ENCODE measurements at places on chromosomes 7 and 10.

DNA sequence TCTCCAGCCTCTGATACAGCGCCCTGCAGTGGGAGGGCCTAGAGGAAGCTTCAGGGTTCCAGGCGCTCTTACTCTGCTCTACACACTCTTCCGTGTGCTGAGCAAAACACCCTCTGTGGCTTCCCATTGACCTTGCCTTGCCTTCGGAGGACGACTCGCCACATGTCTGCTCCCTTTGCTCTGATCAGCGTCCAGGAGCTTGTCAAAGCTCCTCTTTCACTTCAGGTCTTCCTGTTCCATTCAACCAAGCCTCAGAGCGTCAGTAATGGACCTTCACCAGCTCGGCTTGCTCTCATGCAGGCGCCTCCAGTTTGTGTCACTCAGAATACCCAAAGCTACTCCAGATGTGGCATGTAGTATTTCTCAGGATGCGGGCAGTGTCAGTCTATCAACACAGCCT lies 173.9 kb downstream of the ARID5B start:
- no peak for DNase-seq

- DNase-seq = no peak
These were observed at the start of gene PAOX for GRCh38 chr10:133379152-133379800. Gene PAOX, plus strand, starts transcription at chr10:133379262. Its CDS starts 55 bp downstream, at chr10:133379317.

GRCh38 chr10:86688398-86688921 lies 20.1 kb downstream of the LDB3 start:
- DNase-seq = no peak

- no peak for DNase-seq
These were observed 391.0 kb downstream of the SUGCT start for GRCh38 chr7:40525764-40526163.

DNA sequence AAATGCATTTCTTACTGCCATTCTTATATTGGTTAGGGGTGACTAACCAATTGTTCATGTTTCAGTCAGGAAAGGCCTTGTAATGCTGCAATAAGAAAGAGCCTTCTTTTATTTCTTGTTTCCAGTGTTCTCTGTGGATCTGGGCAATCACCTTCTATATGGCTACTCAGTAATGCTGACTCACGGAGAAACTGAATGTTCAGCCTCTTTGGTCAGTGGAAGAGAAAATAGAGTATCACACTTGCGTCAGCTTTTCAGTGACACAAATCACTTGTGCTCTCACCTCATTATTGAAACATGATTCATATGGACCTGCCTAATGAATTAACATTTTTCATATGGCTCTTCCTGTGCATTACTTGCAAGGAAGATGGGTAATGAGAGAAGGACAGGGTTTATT lies 243.9 kb upstream of the POT1 start:
- DNase-seq = no peak

GRCh38 chr10:52387744-52388143 lies 73.7 kb downstream of the DKK1 start:
- no peak for DNase-seq

GRCh38 chr10:128993443-128993842 lies 473.6 kb upstream of the MGMT start:
- no peak for DNase-seq

DNA sequence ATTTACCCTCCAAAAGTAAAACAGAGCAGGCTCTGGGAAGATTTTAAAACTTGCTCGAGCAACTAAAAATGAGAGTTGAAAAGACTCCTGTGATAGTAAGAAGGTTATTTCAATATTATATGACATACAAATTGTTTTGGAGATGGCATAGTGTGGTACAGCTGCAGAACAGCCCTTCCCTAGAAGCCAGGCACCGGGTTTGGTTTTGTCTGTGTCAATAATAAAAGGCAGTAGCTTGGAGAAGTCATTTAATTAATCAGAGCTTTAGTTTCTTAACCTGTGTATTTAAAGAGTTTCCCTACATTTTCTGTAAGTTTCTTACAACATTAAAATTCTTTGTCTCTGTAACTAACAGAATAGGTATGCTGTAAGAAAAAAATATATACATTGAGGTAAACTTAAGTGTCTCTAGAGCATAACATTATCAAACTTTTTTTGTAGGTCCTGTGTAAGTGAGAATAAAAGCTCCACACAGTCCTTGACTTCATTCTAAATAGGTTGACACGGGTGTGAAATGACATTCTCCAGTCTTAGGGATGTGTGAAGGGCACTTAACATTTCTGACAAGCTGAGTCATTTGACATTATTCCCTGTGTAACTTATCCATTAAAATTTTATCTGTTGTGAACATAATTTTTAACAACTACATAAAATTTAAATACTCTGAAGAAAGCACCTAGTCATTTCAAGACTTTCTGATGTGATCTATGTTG lies 425.0 kb upstream of the ETV1 start:
- no peak for DNase-seq

GRCh38 chr10:75226656-75227055 lies 9.1 kb downstream of the COMTD1 start:
- no peak for DNase-seq

GRCh38 chr10:71345694-71346093 lies 26.6 kb downstream of the SLC29A3 start:
- no peak for DNase-seq

DNA sequence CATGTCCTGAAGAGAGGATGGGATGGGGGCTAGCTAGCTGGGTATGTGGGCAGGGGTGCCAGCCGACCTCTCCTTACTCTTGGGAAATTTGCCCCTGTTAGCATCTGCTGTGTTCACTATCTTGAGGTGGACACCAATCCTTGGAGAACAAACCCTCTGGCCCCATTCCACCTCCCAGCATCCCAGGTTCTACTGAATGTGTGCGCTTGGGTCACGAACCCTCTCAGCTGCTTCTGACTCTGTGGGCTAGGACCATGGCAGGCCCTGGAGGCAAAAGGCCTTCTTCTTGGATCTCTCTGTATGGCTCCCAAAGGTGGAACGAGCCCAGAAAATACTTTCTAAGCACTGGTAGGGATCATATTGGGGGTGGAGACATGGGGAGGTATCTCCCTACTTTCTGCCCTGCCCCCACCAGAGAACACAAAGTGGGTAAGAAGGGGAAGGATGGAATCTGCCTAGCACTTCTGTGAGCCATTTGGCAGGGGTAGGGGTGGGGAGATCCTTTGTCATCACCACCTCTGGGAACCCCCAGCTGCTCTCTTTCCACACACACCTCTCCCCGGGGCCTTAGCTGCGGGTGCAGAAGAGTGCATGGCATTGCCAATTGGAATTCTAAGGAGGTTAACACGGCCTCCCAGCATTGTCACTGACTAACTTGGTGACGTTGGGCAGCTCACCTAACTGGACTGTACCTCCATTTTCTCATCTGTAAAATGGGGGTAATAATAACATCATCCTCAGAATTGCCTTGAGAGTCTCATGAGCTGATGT lies 7.7 kb downstream of the UNC5B start:
- DNase-seq = no peak

DNA sequence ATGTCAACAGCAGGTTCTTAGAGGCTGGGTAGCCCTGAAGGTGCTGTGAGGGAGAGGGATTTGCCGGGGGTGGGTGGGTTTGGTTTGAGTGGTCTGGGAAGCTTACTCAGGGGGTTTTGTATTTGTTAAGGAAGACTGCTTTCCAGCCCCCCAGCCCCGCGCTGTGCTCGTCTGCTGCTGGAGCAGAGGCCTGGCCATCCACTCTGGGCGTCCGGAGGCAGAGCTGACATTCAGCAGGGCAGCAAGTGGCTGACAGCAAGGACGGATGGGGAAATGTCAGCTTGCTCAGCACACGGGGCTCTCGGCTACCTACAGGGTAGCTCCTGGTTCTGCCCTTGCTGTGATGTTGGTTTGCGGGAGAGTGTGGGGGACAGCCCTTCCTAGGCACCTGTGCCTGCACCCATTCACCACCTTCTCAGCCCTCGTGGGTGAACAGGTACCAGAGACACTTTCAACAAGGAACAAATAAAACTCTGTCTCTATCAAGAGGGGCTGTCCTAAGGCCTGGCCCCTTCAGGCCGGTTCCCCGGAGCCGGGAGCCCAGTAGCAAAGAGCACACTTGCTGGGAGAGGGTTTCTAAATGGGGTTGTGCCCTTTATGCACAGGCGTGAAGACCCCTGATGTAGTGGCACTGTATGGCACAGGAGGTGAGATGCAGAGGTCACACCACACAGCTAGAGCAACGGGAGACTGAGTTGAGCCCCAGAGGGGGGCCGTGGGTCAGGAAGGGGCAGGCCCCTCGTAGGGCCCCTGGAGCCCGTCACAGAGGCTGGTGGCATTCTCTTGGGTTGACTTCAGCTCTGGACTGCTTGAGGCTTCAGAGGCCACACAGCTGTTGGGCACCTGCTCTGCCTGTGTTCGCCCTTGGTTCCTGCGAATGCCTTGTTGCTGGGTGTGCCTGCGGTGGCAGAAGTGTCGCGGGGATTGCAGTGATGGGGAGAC lies 72.2 kb upstream of the SHH start:
- no peak for DNase-seq

- no peak for DNase-seq
These were observed 57.3 kb downstream of the ARID5B start for GRCh38 chr10:61958805-61959204.

DNA sequence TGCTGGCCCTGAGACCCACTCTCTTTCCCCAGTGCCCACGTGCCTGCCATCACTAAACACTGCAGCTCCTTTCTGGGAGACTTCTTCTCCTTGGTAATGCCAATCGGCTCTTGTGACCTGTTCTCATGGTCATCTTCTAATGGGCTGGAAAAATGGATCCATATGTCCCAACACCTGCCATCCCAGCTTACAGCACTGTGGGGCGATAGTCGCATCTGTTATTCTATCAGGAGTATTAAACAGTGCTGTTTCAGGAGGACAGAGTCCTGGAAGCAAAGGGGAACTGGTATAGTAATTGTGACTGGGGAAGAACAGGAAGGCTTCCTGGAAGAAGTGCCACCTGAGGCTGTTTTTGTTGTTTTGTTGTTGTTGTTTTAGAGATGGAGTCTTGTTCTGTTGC lies 411.2 kb downstream of the GLRX3 start:
- no peak for DNase-seq

- no peak for DNase-seq
These were observed 46.4 kb upstream of the CC2D2B start for GRCh38 chr10:95861386-95861785.

GRCh38 chr10:92506336-92506735 lies 67.6 kb downstream of the IDE start:
- DNase-seq = no peak

GRCh38 chr10:132146271-132146671 lies 40.5 kb upstream of the DPYSL4 start:
- DNase-seq = no peak

- DNase-seq = no peak
These were observed 4.1 kb downstream of the KIF20B start for GRCh38 chr10:89705466-89705865.

- DNase-seq = no peak
These were observed 49.3 kb downstream of the ABCB4 start for GRCh38 chr7:87426160-87426559.

- DNase-seq = no peak
These were observed 22.5 kb upstream of the SMKR1 start for GRCh38 chr7:129479831-129480230.

DNA sequence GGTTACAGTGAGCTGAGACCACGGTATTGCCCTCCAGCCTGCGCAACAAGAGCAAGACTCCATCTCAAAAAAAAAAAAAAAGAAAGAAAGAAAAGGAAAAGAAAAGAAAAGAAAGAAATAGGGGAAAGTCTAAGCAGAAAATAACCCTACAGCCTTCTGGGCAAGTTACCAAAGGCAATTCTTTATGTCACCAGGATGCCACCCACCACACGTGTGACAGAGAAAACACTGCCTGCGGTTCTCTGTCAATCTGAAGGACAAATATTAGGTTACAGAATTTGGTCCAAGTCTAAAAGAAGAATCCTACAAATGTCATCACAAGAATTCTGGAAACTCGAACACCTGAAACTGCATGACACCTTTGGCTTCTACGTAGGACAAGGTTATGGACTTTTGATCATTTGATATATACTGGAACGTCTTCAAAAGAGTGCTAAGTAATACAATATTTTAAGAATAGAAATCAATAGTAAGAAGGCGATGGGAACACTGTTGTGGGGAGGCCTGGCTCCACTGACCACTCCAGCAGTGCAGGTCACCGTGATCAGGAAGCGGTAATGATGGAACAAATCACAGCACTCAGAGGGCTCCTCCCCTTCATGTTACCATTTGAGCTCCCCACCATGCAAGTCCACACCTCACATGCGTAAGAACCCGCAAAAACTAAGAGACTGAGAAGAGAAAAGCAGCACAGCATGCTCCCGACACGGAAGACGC lies 75.8 kb downstream of the MAD1L1 start:
- DNase-seq = no peak

DNA sequence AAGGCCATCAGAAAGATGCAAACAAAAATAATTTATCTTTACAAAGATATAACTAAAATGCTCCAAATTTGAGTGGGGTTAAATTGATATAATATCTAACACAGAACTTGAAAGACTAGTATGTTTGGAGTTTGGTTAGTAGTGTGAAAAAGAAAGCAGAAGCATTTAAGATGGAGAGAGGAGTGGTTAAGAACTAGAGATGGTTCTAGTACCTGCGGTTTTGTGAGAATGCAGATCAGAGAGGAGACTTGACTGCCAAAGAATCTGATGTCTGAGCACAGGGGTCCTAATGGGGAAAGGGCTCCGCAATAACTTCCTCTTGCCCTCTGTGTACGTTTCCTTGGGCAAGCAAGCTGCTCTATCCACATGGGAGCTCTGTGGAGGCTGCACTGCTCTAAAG lies 506.8 kb upstream of the COBL start:
- no peak for DNase-seq

- no peak for DNase-seq
These were observed 24.7 kb downstream of the GOLGA7B start for GRCh38 chr10:97874332-97874731.

DNA sequence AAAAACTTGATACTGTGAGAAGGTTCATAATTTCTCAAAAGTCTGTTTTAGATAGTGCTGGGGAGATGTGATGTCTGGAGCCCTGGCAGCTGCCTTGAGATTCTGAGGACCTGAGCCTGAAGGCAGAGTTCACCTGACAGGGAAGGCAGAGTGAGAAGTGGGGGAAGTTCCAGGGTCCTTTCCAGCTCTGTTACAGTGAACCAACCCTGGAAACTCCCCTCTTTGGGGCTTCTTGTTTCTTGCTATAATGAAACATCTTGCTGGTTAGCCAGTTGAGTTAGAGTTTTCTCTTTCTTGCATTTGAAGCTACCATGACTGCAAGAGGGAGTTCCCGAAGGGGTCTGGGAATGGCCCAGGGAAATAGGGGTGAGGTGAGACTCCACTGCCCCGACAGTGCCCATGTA lies 158.9 kb upstream of the TNRC18 start:
- no peak for DNase-seq

DNA sequence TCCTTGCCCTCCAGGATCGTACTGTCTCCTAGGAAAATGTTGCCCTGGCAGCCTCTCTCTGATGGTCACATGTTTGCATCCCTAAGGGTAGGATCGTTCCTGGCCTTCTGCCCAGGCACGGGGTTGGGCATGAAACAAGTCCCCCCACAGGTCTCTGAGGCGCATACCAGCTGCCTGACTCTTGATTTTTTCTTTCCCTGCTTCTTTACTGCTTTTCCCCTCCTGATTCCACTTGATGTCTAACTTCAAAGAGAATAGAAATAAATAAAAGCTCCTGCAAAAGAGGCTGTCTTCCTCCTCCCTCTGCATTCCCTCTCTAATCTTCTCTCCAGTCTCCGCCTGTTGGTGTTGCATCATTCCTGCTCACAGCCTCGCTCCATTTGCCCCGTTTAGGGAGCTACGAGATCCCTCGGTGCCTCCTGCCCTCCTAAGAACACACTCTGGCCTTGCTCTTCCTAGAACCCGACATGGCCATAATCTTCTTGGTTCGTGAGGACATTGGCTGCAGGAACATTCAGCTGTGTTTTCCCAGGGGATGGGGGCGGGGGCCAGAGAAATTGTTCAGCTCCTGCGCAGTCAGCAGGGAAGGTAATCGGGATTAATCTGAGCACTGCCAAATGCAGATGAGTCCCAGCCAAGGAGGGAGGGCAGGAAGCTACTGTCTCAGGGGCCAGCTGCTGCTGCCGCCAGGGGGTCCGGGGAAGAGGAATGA lies 26.0 kb downstream of the LEP start:
- no peak for DNase-seq
